GM04503 (cell line): ENCODE measurements at places on chromosomes 5 and 9.

DNA sequence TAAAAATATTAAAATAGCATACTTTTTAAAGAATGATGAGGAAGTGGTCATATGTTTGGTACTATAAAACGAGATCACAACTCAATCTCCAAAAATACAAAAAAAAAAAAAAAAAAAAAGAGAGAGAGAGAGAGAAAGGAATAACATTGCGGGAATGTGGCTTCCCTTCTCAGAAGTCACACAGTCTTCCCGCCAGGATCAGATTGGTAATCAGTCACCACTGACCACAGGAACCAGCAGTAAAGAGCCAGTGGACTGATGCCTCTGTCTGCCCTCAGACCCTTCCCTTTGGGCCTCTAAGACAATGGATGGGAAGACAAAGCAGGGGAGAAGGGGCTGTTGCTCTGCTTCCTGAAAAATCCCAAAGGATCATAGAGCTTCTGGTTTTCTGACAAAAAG is 104.9 kb downstream of the KLHL3 start:
- DNase-seq, result no peak

GRCh38 chr9:92720807-92721535 is 43.7 kb downstream of the BICD2 start:
- DNase-seq, result no peak

DNA sequence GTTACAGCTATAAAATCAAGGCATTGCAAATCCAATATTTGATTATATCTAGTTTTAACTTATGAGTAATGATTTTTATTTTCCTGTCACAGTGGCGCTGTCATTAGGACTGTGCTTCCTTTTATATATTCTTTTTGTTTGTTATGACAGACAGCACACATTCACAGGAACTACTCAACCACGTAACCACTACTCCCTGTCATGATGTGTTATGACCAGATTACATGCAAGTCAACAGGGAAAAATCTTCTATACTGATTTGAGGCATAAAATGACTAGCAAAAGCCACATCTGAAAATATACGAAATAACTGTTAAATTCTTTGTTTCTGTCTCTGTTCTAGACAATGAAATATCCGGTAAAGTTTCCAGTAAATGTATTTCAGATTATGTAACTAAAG is 25.4 kb downstream of the SREK1 start:
- no peak for DNase-seq

- no peak for DNase-seq
Observed at GRCh38 chr9:121075251-121076036, 689 bp downstream of the CNTRL start.

DNA sequence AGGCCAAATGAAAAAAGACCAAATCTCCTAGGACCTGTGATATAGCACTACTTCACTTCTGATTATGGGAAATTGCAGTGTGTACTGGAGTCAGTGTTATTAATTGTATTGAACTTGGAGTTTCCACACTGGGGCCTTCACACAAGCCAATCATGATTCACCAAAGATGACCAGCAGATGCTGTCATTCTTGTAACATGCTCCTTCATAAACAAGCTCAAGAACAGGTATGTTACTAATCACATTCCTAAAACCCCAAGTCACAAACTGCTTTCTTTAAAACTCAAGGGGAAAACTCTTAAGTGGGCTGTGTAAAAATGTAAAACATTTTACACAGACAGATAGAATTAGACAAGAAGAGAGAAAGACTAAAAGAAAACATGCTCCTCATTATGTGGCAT is 5.6 kb downstream of the KLHL3 start:
- DNase-seq, result no peak

GRCh38 chr9:70105147-70105546 is 61.5 kb downstream of the MAMDC2 start:
- no peak for DNase-seq

- DNase-seq, result no peak
Observed at GRCh38 chr5:141245250-141245717, at the start of gene PCDHB15. Gene PCDHB15, plus strand, starts transcription at chr5:141245395. Its CDS starts 184 bp downstream, at chr5:141245579.

GRCh38 chr9:91433180-91433579 is 9.5 kb upstream of the NFIL3 start:
- peak; percentile 76 for DNase-seq

DNA sequence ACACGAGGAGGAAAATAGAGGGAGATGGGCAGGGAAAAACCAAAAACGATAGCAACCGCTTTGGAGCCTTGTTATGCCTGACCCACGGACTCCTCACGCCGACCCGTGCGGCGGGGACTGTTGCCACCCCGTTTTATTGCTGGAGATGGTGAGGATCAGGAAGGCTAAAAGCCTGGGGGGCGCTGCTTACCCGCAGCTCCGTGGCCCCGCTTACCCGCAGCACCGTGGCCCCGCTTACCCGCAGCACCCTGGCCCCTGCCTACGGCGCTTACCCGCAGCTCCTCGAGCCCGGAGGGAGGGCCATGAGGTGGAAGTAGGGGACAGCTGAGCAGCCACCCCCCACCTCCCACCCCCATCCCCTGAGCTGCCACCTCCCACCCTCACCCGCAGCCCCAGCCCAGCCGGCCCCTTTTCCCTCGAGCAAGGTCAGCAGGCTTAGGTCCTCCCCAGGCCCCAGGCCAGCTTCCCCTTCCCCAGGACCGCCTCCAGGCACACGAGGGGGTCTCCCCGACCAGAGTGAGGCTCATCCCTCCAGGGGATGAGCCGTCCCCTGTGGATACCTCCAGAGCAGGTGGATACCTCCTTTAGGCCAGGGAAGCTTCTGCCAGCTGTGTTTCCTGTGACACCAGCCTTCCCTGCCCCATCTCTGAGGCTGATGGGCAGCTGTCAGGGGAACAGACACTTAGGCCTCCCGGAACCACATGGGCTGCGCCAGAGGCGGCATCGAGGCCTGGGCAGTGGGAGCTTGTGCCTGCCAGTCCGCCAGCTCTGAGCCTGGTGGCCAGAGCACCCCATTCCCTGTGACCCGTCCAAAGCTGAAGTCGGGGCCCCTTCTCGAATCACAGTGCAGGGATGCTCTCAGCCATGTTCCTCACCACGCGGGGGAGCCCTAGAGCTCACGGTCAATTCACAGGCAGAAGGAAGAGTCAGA is 92.3 kb downstream of the LMX1B start:
- DNase-seq, result no peak

- no peak for DNase-seq
Observed at GRCh38 chr5:112006721-112007120, 249.7 kb upstream of the NREP start.

DNA sequence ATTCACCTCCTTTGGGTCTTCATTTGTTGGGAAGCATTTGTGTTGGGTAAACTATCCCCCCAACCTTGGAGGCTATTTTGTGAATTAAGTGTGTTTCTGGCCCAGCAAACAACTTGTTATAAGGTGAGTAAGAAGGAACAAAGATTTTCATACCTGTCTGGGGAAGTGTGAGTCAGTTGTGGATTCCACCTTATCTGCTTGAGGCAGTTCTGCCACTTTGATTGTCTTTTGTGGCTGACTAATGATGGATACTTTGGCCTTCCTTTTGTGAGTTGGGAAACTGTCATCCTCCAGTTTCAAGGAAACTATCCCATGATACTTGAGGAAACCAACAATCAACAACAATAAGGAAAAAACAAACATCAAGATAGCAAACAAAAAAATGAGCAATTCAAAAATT is 24.6 kb upstream of the CER1 start:
- no peak for DNase-seq

GRCh38 chr5:77851176-77852067 is 75.3 kb upstream of the TBCA start:
- no peak for DNase-seq

- no peak for DNase-seq
Observed at GRCh38 chr5:176825234-176825633, 14.9 kb downstream of the UNC5A start.

DNA sequence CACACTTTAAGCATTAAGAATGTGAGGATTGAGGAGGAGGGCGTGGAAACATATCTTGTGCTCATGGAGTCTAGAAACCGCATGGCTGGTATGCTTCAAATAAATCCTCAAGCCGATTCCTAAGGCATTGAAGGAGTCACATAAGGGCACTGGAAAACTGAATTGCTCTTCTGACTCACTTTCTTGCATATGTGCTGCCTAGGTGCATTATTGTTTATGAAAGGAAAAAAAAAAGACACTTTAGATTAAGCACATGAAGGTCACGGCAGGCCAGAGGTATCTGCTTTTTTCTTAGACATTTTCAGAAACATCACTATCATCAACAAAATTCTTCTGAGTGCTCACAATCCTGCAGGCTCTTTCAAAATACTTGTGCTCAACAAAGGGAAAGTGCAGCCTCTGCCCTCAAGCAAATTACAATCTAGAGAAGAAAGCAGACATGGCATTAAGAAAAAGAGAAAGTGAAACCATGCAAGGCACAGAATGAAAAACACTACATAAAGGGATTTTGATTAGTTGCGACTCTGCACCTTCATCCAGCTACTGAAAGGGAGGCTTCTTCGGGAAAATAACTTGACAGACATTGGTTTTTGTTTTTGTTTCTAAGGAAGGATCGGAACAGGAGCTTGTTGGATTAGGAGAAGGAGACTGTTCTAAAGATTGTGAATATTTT is 2117.6 kb downstream of the MAT2B start:
- DNase-seq, result no peak

DNA sequence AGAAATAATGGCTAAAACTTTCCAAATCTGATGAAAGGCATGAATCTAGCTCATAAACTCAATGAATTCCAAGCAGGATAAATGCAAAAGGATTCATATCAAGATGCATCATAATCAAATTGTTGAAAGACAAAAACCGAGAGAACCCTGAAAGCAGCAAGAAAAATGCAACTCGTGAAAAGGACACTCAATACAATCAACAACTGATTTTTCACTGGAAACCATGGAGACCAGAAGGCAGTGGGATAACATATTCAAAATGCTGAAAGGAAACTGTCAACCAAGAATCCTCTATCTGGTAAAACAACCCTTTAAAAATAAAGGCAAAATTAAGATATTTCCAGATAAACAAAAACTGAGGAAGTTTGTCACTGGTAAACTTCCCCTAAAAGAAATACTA is 9.5 kb downstream of the FBXL17 start:
- no peak for DNase-seq
